ENCODE measurements at places on chromosomes 6 and 20.

GRCh38 chr20:3330046-3330741 lies 77.3 kb downstream of the DNAAF9 start:
- no peak for DNase-seq

DNA sequence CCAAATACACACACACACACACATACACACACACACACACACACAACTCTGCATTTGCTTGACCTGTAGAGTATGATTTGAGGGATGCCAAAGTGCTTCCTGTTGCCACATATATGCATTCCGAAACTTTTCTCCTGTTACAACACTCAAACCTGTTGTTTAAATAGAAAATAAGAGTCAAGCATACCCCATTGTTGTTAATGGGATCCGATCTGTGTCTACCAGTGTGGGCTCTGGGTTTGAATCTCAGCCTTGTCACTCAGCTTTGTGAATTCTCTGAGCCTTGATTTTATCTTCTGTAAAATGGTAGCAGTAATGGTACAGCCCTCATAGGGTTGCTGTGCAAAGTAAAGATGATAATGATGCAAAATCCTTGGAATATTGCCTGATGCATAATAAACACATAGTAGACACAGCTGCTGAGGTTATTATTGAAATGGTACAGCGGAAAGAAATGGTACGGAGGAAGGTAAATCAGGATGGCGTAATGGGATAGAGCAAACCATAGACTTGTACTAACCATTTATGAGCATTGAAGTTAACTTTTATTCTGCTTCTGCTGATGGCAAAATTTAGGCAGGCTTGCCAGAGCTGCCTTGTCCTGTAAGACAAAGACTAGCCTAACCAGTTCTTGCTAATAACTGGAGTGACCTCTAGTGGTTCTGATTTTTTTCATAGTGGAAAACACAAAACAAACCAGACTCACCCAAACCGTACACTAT lies 113.5 kb upstream of the PHACTR1 start:
- DNase-seq: no peak

GRCh38 chr6:48474136-48474535 lies 363.1 kb upstream of the PTCHD4 start:
- DNase-seq: no peak

- no peak for DNase-seq
These were observed 85.1 kb downstream of the EYA2 start for GRCh38 chr20:46979603-46980241.

GRCh38 chr6:106750142-106750918 lies 121.0 kb downstream of the QRSL1 start:
- DNase-seq: no peak

- DNase-seq: no peak
These were observed 112.1 kb upstream of the IYD start for GRCh38 chr6:150256618-150257272.
